Stimulated activated naive CD8-positive, alpha-beta T cell treated with anti-CD3 and anti-CD28 coated beads, Interleukin-15, Interleukin-2, amounts not matched to agents 100 U/mL and 50 U/mL, for 24 hours (primary cell): ENCODE measurements at places on chromosomes 7 and 10.

DNA sequence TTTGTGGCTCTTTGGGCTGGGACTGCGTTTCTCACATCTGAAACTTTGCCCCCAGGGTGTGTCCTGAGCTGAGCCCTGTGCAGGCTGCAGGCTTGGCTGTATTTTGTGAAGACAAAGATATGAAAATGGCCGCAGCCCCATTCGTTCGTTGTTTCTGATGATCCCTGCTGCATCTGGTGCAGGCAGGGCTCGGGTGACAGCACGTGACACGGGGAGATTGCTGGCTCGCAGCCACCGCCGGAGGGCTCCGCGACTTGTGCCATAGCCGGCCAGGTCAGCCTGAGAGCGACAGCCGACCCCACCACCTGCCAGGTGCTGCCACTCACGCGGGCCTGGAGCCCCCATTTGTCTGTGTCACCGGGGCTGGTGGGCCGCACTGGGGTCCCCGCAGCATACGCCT is 81.3 kb downstream of the ZRANB1 start:
- DNase-seq = no peak

DNA sequence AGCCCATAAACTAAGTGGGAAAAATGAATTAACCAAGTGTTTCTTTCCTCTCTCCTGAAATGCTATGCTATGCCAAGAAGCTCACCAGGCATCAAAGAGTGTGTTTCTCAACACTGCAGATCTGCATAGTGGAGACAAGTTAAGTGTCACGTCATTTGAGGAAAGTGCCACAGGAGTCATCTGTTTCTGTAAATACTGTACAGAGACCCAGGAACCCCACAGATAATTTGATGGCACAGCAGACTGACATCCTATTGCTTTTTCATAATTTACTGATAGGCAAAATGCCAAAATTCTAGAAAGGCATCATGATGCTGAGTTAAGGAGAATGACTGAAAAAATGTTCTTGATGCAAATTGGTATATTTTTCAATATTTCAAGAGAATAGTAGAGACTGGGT is 124.3 kb downstream of the NRCAM start:
- DNase-seq = no peak

DNA sequence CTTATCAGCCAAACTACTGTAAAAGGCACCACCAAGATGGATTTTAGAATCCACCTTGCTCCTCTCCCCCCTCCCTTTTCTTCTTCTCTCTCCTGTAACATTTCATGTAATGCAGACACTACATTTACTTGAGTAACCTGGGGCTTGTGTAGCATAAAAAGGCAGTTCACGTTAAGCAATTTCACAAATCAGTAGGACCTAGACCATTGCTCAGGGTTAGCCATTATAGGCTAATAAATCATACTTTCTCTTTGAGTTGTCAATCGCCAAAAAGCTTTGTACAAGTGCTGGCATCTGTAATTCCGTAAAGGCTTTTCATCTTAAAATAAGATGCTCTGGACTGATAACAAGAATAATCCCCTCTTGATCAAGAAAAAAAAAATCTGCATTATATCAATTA is 224.7 kb downstream of the GLI3 start:
- no peak for DNase-seq

GRCh38 chr10:96667401-96667800 is 52.9 kb downstream of the PIK3AP1 start:
- DNase-seq = no peak

GRCh38 chr10:69890065-69890847 is 88.5 kb downstream of the COL13A1 start:
- no peak for DNase-seq

GRCh38 chr7:128687131-128687530 is 15.0 kb downstream of the GARIN1A start:
- no peak for DNase-seq

DNA sequence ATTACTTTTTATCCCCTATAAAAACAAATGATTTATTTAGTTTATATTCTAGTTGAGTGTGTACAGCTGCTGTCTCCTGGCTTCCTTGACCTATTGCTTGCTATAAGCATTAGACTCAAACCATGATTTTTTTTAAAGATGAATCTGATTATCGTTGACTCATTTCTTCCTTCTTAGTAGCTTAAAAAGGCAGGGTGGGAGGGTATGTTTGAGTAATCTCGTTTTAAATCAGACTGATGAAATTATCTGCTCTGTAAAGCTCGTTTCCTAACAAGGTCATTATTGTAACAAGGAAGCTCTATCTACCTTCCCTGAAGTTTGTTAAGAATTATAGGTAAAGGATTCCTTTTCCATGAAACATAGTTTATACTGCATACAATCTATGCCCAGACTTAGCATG is 276.3 kb upstream of the KCND2 start:
- DNase-seq = no peak

DNA sequence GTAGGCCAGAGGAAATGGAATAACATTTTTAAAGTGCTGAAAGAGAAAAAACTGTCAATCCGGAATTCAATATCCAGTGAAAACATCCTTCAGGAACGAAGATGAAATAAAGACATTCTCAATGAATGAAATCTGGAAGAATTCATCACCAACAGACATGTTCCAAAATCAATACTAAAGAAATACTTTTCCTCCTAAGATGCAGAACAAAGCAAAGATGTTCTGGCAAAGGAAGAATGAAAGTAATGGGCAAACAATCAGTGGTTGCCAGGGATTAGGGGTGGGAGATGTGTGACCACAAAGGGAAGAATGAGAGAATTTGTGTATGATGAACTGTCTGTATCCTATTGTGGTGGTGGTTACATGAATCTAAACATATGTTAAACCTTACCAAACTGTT is 52.8 kb upstream of the EEPD1 start:
- DNase-seq = no peak

DNA sequence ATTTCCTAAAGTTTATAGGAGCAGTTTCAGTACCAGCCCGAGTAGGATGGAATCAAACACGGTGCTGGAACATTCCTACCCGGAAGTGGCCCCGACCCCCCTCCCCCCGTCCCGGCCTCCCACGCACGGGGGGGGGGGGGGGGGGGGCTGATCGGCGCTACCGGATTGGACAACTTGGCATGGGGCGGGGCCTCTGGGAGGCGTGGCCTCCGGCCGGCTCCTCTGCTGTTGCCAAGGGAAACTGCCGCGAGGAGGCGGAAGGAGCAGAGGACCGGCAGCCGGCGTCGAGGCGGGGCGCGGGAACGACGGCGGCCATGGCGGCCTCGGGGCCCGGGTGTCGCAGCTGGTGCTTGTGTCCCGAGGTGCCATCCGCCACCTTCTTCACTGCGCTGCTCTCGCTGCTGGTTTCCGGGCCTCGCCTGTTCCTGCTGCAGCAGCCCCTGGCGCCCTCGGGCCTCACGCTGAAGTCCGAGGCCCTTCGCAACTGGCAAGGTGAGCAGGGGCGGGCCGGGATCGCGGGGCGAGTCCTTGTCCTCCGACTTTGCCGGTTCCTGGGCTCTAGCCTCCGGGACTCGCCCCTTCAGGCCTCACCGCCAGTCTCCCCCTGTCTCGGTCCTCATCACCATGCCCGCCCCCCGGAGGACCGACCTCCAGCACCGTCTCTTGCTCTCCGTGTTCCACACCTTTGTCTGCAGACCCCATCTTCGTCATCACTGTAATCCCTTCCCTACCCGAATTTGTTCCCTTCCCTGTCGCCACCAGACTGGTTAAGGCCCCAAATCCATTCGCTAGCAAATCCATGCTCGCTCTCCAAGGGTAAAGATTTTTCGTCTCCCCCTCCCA is at the start of gene RHBDD2:
RHBDD2 (plus strand) TSS at position 266 of the 843 bp plus-strand sequence; CDS start at position 315, 49 bp downstream.
- DNase-seq = peak; percentile 98
